ENCODE measurements at places on chromosomes 4 and X. TPM values are rescaled to one million over a fixed set of nuclear protein-coding genes. Genes with fewer than 3 reads are reported as not detected.

- H3K36me3 ChIP-seq = no peaks in the 10 kb centered on the region
- no peak overlapping the region for H3K27ac ChIP-seq
- H3K4me3 ChIP-seq = no peak overlapping the region
- DNase-seq = no peak
- no peaks in the 10 kb centered on the region for H3K27me3 ChIP-seq
These were observed 73.3 kb downstream of the MANBA start for GRCh38 chr4:102687373-102687981.

GRCh38 chr4:184461711-184462441, 12.5 kb downstream of the IRF2 start:
- H3K27me3 ChIP-seq = no peaks in the 10 kb centered on the region
- no peak for DNase-seq
- H3K4me1 ChIP-seq = peaks cover 36% of the 10 kb centered on the region
- no peak overlapping the region for H3K4me3 ChIP-seq
- H3K27ac ChIP-seq = no peak overlapping the region
- no peaks in the 10 kb centered on the region for H3K36me3 ChIP-seq

DNA sequence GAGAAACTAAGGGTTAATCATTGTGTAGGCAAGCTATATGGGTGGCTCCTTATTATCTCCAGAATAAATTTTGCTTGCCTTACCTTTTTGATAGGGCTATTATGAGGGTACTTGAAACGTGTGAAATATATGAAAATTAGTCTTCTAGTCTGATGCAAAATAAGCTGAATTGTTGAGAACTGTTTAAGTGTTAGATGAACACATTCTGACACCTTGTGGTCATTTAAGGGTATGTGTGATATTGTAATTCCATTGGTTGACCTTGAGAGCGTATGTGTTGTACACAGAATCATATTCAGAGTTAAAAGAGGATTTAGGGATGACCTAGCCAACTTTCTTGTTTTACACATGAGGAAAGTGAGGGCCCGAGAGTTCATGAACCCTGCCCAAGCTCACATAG, 44.6 kb upstream of the LINC00632 start:
- no peak overlapping the region for H3K4me3 ChIP-seq
- H3K4me1 ChIP-seq = no peaks in the 10 kb centered on the region

DNA sequence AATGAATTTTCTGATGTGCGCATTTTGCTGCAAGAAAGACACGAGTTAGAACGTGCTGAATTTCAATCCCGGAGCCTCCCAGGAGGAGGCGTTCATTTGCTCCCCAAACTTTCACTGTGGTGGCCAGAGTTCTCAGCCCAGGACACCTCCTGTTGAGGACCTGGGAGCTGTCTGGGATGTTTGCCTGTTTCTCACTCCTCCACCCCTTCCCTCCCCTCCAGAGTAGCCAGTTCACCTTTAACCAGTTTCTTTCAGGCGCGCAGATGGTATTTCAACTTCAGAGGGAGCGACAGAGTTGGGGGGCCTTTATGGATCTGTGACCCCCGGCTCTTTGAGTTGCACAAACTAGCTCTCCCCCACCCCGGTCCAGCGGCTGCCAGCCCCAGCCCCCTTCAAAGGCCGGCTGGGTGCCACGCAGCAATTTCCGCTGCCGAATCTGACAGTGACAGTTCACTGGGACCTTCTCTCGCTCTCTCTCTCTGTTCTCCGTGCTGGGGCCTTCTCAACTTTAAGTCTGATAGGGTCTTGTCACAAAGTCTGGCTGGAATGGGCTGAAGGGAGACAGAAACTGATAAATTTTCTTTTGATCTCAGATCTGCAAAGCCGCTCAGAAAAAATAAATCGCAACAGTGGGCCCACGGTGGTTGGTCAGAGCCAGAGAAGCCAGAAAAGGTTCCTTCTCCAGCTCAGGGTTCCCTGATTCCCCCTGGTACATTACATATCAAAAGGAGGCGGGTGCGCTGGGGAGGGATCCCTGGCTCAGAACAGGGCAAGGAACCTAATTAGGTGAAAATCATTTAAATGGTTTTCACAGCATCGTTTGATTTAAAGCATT, 100.0 kb upstream of the STX18 start:
- H3K4me1 ChIP-seq = peaks cover 21% of the 10 kb centered on the region
- H3K27me3 ChIP-seq = no peaks in the 10 kb centered on the region
- H3K4me3 ChIP-seq = no peak overlapping the region
- no peak overlapping the region for H3K27ac ChIP-seq
- no peak for DNase-seq

- H3K4me1 ChIP-seq = no peaks in the 10 kb centered on the region
- H3K27ac ChIP-seq = no peak overlapping the region
- H3K36me3 ChIP-seq = no peaks in the 10 kb centered on the region
These were observed 175.0 kb upstream of the UGT8 start for GRCh38 chr4:114423582-114423981.

ZFP92 gene
- 0.97 TPM for total RNA-seq

DNA sequence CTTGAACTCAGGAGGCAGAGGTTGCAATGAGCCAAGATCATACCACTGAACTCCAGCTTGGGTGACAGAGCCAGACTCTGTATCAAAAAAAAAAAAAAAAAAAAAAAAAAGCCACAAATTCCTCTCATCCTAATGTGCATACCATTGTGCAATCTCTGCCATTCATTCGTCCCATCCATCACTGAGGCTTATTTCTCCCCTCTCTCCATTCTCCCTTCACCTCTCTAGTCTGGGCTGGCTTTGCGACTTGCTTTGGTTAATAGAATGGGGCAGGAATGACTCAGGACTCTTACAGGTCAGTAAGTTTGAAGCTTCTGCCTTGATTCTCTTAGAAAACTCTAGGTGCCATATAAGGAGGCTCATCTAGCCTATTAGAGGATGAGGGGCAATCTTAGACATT, 60.3 kb upstream of the DDX3X start:
- H3K4me3 ChIP-seq = no peak overlapping the region
- no peaks in the 10 kb centered on the region for H3K27me3 ChIP-seq
- no peaks in the 10 kb centered on the region for H3K4me1 ChIP-seq
- H3K27ac ChIP-seq = no peak overlapping the region
- H3K36me3 ChIP-seq = no peaks in the 10 kb centered on the region
- no peak for DNase-seq

GRCh38 chr4:116702949-116703348, 382.4 kb downstream of the TRAM1L1 start:
- no peak overlapping the region for H3K27ac ChIP-seq
- no peaks in the 10 kb centered on the region for H3K36me3 ChIP-seq
- no peaks in the 10 kb centered on the region for H3K4me1 ChIP-seq
- H3K27me3 ChIP-seq = no peaks in the 10 kb centered on the region
- H3K4me3 ChIP-seq = no peak overlapping the region

CFP gene
- 3.8 TPM for total RNA-seq

Measured in esophagus squamous epithelium (tissue), 5 donors.